ENCODE measurements at places on chromosomes 3 and 15.

- DNase-seq = no peak
Observed at GRCh38 chr3:43862992-43863805, 172.5 kb downstream of the ABHD5 start.

DNA sequence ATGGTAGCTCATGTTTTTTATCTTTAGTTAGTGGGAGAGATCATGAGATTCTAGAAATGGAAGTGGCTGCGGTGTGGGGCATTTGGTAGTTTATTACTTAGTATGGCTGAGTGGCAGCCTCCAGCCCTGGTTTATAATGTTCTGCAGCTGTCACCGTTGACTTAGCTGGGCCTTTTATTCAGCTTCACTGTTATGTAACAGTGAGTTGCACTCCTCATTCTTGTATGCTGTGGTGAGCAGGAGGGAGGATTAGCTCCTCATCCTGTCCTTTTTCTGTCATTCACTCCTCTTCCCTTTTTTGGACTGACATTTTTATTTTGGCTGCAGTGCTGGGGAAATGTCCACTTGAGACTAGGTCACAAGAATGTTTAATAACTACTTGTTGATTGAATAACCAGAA lies 29.5 kb downstream of the RAD54L2 start:
- peak; percentile 14 for DNase-seq

DNA sequence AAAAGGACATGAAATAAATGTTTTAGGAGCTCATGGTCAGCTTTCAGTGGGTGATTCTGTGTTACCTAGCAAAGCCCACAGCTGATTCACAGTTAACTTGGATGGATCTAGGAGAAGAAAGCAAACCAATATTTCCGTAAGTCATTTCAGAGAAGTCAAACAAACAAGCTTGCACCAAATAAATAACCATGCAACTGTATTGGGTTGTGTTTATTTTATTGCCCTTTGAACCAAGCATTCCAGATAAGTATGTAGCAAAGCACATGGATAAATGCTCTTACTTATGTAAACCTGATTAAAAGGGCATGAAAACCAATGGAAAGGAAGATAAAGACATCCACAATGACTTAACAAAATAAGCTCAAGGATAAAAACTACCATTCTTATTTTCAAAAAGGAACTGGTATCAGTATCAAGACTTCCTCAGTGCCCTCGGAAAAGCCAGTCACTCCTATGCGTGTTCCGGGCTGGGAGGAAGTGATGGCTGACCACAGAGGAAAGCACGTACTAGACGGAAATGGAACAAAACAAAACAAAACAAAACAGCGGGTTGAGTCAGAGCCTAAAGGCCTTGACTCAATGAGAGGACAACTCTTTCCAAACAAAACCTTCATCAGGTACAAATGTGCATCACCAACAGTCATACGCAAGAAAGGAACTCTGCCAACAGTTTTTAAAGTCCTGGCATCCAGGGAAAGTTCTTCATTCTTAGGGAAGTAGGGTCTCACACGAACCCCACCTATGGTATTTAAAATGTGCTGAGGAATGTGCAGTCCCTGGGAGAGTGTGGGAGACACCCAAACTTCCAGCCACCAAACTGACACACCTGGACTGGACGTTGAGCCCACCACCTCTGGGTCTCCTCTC lies 103.3 kb downstream of the SNRK start:
- no peak for DNase-seq

GRCh38 chr15:79602180-79602579 lies 170.0 kb downstream of the MINAR1 start:
- no peak for DNase-seq

GRCh38 chr3:143351895-143352608 lies 232.5 kb downstream of the CHST2 start:
- DNase-seq = no peak

DNA sequence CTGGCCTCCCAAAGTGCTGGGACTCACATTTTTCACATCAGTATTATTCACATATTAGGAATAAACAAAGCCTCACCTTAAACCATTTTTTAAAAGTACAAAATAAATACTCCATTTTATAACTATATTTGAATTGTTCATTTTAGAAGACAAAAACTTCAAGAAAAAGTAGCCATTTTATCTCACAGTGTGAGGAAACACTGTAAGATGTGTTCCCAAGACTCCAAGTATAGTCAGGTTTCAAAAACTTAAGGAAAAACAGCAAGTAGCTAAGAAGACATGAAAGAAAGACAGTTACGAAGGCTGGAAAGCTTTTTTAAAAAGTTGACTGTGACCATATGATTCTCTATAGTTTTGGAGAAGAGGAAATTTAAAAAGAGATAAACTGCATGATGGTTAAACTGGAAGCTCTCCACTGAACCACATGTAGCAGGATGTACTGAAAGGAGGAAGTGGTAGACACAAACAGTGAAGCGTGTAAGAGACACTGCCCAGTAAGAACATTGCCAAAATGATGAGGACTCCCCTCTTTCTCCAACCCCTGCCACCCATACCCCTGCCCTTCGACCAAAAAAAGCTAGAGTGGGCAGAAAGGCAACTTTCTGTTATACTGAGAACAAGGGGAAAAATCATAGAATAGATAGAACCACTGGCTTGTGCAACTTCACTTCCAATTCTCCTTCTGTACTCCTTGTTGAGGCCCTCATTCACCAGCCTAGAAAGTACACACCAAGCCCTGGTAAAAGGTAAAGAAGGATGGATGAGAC lies 6.2 kb upstream of the TMF1 start:
- DNase-seq = no peak

GRCh38 chr3:71074423-71074822 lies 509.1 kb downstream of the FOXP1 start:
- no peak for DNase-seq

- no peak for DNase-seq
Observed at GRCh38 chr3:46830801-46831200, 32.4 kb downstream of the MYL3 start.

DNA sequence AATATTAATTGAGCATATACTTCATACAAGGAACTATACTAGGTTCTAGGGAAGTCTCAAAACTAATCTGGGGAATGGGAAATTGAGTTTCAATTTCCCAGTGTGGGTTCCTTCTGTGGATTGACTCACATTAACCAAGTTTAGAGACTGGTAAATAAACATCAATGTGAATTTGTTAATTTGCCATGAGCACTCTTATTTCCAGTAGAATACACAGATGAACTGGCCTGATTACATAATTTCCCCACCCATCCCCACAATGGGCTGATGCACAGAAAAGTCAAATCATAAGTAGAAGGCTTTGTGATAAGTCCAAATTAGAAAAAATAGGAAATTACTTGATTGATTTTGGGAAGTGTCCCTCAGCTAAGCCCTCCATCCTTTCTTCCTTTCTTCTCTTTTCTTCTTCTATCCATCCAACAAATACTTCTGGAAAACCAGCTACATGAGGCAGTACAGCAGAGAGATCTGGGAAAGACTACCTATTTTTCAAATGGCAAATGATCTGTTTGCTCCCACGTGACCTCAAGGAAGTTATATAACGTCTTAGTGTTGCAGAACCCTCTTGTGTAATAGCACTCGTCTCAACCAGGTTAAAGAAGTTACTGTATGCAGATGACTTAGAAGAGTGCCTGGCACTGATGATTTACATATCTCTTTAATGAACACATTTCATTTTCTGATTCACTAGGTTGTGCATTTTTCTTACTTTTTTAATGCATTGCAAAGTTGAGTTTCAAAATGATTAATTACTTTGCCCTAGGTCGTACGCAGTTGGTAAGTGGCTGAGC lies 312.3 kb downstream of the SV2B start:
- no peak for DNase-seq

DNA sequence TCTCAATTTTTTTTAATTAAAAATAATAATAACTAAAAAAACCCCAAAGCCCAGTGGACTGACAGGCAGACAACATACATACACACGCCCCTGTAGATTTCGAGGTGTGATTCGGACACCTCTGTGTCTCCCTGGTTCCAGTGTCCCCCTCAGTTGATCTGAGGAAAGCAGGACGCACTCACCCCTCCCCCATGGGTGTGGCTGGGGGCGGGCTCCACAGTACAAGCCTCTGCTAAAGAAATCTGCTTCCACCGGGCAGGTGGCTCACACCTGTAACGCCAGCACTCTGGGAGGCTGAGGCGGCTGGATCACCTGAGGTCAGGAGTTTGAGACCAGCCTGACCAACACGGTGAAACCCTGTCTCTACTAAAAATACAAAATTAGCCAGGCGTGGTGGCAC lies 33.8 kb upstream of the BLM start:
- DNase-seq = no peak

DNA sequence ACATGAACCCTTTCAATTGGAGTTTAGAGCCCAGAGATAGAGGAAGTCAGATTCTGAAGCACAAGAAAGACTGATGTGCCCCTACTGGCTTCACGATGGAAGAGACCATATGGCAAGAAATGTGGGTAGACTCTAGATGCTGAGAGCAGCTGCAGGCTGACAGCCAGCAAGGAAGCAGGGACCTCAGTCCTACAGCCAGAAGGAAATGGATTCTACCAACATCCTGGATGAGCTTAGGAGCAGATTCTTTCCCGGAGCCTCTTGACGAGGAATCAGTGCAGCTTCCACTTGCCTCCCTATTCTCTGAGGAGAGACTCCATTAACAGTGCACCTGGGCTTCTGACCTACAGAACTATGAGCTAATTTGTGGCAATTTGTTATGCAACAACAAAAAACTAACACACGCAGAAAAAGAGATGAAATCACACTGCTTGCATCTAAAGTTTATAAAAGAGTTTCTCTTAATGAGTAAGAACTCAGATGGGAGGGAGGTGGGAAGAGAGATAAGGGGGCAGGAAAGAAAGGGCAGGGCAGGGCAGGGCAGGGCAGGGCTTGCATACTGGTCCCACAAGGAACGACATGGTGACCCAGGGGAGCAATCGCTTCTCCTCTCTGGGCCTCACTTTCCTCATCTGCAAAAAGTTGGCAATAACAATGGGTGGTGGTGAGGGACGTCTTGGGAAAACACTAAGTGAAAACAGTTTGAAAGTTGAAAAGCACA lies 440.9 kb downstream of the FOXP1 start:
- DNase-seq = no peak

- DNase-seq = no peak
Observed at GRCh38 chr3:44136421-44136820, 105.3 kb upstream of the TOPAZ1 start.

- no peak for DNase-seq
Observed at GRCh38 chr3:116896116-116896515, 186.5 kb downstream of the TUSC7 start.

DNA sequence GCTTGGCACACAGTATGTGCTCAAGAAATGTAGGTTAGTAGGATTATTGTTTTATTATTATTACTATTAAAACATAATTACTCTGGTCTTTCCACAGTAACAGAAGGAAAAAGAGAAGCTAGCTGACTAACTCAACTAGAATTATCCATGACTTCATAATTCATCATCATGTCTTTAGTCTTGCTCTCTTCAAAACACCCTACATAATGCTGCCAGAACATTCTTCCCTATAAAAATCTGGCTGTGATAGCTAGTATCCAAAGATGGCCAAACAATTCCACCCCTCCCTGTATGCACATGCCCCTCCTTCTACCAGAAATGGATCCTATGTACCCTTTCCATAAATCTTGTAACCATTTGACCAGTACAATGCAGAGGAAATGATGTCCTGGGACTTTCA lies 48.8 kb upstream of the SRGAP3 start:
- DNase-seq = no peak

GRCh38 chr15:25883463-25884259 lies 20.5 kb upstream of the ATP10A start:
- DNase-seq = no peak

DNA sequence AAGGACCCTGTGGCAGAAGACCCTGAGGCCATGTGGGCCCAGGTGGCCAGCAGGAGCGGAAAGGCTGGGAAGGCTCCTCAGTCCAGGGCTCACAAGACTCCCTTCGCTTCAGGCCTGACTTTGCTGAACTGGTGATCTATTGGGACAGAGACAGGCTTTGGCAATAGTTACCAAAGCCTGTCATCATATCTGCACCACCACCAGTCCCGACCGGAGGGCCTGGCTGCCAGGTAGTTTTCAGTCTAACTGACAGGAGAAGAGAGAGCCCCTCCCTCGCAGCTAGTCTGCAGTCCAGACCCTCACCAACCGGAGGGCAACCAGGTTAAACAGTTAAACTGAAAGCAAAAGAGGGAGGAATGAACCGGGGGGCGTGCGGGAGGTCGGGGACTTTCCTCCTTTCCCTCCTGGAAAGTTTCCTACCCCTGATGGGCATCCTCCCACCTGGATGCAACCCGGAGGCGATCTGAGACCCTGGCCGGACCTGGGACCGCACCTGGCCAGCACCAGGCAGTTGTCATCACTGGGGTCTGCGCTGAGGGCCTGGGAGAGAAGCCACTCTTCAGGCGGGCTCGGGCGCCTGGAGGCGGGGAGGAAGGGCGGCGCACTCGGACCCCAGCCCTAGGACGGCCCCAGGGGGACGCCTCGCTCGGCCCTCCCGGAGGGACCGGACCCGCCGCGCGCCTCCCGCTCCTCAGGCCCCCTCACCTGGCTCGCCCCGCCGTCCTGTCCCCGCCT lies 435 bp downstream of the RAB27A start:
- no peak for DNase-seq

DNA sequence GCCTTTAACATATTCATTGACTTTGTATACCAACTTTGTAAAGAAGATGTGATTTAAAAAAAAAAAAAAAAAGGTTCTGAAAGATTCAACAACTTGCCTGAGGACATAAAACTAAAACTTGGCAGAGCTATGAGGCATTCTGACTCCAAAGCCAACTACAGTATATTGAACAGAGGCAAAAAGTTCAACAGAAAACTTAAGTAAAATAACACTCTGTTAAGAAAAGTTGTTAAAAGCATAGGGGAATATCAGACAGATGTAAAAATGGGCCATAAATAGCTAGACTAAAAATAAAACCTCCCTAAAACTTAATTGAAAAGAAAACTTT lies 23.4 kb downstream of the GOLIM4 start:
- no peak for DNase-seq

GRCh38 chr15:63243776-63244175 lies 33.6 kb upstream of the APH1B start:
- no peak for DNase-seq

DNA sequence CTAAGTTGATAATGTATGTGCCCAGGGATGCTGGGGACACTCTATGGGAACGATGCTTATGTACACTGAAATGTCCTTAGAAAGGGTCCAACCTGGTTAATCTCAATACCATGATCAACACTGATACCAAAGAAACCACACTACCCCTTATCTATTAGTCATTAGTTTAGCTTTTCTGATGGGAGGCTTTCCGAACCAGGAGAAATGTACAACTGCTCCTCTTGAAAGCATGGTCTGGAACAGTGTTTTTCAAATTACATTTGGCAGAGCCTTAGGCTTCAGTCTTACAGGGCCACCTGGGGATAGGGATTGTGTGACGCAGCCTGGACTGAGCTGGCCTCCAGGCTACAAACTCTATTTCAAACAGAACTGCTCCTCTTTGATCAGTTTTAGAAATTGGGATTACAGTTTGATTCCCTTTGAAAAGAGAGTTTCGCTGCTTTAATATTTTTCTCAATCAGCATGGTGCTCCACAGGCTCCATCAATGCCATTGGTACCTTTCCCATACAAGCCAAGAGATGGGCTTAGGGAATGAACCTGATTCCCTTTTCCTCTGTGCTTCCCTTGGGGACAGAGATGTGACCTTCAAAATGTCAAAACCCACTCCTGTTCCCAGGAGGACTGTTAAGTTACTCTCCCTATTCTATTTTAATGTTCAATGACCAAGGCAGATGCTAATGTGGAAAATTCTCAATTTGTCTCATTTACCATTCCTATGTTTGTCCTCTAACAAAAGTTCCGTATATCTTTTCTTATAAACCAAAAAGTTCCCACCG lies 296.0 kb upstream of the ADAMTS9 start:
- no peak for DNase-seq

All from caudate nucleus (tissue), 63 donors.